ENCODE measurements at places on chromosomes 12 and 14. TPM values are rescaled to one million over a fixed set of nuclear protein-coding genes. Genes with fewer than 3 reads are reported as not detected.

GRCh38 chr14:33505266-33505962, 445.5 kb downstream of the EGLN3 start:
- no peak for DNase-seq

DNA sequence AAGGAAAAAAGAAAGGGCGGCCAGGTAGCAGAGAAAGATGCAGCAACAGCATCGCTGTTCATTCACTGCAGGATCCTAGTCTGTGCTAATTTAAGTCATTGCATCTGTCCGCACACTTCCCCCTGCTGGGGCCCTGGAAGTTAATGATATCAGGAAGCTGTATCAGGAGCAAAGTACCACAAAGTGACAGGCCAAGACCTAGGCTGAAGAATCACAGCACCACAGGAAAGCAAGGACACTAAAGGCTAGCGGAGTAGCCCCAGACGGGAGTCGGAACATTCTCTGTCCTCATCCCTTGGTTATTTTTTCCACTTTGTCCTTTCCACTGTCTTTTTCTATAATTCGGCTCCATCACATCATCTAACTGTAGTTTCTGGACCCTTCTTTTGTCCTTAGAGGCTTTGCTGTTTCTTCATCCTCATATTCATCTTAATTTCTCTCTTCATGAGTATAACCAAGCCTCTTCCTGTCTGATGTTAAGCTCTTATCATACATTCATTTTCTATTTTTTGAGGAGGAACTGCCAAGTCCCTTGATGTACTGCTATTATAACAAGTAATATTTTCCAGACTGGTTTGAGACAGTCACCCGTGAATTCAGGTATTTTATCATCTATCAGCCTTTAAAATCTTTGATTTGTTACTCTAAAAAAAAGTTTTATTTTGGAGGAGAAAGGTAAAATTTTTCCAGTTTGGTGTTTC, 28.3 kb downstream of the DUSP16 start:
- no peak for DNase-seq

DNA sequence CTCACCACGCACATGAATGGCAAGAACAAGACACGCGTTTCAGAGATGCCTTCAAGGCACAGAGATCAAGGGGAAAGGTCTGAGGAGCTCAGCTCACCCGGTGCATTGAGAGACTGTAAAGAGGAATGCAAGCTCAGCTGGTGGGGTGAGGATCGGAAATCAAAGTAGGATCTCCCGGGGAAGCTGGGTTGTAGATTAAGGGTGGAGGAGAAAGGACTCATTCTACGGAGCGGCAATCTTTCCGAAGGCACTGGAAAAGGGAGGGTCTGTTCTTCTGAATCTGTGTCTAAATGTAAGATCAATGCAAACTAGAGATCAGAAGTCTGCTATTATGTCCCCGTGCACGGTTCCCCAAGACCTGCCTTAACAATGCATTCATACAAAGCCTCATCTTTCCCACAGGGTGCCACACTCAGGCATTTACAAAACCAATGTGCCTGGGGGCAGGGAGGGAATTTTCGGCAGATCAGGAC, 41.6 kb upstream of the PYGL start:
- DNase-seq = no peak

GRCh38 chr12:88253371-88253978, 111.4 kb downstream of the TMTC3 start:
- no peak for DNase-seq

DNA sequence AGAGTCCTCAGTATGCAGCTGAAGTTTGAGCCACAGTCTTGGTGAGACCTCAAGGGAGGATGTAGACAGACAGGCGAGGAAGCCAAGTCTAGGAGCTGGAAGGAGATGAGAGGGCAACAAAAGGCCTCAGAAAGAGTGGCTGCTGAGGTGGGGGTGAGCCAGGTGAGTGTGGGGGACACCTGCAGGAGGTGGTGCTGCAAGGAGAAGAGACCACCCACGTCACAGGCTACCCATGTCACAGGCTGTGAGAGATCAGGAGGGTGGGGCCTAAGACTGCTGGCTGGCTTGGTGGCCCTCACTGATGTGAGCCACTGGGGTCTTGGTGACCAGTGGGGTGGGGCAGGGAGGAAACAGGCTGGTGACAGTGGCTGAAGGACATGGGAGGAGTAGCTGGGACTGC, 97.3 kb downstream of the KIF26A start:
- DNase-seq = no peak

The RBP5 gene
- not detected for total RNA-seq

The SIVA1 gene
- total RNA-seq = 163 TPM

All from lower leg skin (tissue), 4 donors.